ENCODE measurements at places on chromosomes 2 and 18.

- no peak for DNase-seq
Observed at GRCh38 chr2:104518256-104518655, 335.7 kb upstream of the POU3F3 start.

DNA sequence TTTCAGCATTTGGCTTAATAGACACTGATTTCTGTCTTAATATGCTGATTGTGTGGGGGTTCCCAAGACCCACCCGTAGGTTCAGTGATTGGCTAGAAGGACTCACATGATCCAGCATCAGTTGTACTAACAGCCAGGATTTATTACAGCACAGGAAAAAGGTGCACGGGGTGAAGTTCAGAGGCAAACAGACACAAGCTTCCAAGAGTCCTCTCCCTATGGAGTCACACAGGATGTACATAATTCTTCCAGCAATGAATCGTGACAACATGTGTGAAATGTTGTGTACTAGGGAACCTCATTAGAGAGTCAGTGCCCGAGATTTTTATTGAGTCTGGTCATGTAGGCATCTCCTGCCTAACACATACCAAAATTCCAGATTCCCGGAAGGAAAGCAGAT is 52.8 kb downstream of the GALNT1 start:
- no peak for DNase-seq

- DNase-seq: no peak
Observed at GRCh38 chr2:36549165-36549574, 48.8 kb downstream of the FEZ2 start.

DNA sequence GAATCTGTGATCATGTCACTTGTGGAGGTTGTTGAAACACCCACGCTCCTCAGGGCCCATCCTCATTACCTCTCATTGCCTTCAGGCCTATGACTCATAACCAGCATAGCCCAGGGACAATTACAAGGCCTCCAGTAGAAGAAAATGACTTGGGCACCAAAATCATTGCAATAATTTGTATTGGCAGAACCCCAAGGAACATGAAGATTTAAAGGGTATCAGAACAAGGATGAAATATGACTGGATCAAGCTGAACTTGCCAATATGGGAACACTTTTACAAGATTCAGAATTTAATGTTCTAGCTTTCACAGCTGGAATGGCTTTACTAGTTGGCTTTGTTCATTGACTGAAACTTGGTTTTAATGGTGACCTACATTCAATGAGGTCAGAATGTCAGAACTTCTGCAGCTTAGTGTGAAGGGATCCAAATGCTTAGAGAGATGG is 156.4 kb downstream of the COPS8 start:
- DNase-seq: no peak

DNA sequence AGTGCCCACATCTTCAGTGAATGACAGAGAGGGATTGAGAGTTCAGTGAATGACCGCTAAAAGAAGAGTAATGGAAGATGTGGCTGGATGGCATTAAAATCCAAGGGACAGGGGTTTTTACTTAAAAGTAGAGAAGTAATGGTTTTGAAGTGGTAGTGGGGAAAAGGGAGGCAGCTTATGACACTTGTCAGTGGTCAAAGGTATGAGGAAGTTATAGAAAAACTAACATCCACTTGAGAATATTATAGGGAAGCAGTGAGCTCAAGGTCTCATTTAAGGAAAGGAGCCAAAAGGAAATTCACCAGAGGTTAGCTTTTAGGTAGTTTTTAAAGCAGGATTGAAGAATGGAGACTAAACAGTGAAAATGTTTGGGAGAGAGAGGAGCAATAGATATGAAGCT is 24.3 kb downstream of the CDK15 start:
- DNase-seq: no peak

DNA sequence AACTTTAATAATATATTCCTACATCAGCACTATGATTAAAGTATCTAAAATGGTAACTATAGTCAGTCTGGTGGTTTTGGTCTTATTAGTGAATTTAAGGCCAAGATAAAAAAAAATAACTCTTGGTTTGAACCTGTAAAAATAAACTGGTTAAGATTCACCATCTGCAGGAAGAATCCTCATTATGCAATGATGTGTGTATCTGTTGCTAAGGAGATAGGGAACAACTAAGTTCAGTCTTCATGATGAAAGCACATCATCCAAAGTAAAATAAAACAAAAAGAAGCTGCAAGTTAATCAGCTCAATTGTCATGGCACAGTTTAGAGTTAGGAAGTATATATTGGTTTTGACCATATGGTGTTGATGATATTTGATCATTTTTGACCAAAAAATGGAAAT is 466.0 kb downstream of the NYAP2 start:
- no peak for DNase-seq

- DNase-seq: no peak
Observed at GRCh38 chr2:117953231-117953630, 60.6 kb downstream of the CCDC93 start.

GRCh38 chr2:202636213-202636513 is 1.4 kb downstream of the FAM117B start:
- no peak for DNase-seq

- DNase-seq: no peak
Observed at GRCh38 chr2:168732100-168732499, 70.3 kb upstream of the NOSTRIN start.

- DNase-seq: no peak
Observed at GRCh38 chr2:232549655-232550353, 553 bp downstream of the TIGD1 start.

DNA sequence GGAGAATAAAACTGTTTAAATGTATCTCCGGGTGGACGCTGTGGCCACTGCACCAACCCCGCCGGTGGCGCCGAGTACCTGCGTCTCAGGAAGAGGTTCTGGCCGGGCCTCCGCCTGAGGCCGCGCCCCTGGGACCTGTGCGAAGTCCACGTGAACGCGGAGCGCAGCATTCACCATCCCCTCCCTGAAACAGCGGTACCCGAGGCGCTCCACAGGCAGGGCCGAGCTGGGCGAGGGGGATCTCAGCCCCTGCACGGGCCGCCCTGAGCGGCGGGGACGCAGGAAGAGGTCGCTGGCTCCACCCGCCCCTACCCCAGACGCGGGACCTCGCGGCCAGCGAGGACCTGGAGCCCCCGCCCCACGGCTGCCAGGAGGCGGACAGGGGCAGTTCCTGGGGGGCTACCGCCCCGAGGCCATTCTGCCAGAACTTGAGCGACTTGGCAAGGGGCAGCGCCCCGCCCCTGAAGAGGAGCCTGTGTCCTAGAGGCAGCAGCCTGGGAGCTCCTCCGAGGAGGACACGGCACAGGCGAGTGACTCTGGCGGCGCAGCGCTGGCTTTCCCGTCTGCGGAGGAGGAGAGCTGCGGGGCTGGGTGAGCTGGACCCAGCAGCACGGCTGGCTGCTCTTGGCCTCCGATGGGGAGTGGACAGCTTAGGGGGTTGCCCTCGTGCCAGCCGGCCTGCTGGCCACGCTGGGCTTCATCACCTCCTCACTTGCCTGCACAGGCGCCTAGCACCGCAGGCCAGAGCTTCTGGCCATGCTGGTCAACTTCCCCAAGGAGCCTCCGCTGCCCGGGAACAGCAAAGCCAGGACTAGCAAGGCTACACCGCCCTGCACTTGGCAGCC is 9.7 kb upstream of the TEKT4 start:
- no peak for DNase-seq

- no peak for DNase-seq
Observed at GRCh38 chr2:127901339-127902056, 15.7 kb upstream of the AMMECR1L start.

DNA sequence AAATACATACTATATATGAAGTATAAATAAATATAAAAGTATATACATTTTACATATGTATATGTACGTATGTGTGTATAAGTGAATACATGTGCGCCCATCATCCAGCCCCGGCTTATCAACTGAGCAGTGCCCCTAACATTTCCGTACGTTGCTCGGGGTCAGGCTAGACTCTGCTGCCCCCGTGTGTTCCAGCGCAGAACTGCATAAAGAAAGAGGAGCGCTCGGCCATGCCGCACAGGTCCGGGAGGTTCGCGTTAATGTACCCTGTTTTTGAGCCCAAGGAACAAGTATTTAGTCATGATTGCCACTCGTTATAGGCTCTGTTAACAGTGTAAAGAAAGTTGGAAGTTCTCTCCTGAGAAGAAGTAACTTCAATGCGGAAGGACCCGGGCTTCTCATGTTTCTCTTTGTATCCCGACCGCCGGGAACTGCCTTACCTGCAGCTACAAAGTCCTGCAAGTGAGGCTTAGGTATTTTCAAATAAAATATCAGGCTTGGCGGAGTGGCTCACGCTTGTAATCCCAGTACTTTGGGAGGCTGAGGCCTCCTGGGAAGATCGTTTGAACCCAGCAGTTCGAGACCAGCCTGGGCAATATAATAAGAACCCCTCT is 55.7 kb downstream of the CD8B2 start:
- DNase-seq: peak; percentile 74

- DNase-seq: no peak
Observed at GRCh38 chr2:38682008-38682575, 16.2 kb downstream of the GALM start.

DNA sequence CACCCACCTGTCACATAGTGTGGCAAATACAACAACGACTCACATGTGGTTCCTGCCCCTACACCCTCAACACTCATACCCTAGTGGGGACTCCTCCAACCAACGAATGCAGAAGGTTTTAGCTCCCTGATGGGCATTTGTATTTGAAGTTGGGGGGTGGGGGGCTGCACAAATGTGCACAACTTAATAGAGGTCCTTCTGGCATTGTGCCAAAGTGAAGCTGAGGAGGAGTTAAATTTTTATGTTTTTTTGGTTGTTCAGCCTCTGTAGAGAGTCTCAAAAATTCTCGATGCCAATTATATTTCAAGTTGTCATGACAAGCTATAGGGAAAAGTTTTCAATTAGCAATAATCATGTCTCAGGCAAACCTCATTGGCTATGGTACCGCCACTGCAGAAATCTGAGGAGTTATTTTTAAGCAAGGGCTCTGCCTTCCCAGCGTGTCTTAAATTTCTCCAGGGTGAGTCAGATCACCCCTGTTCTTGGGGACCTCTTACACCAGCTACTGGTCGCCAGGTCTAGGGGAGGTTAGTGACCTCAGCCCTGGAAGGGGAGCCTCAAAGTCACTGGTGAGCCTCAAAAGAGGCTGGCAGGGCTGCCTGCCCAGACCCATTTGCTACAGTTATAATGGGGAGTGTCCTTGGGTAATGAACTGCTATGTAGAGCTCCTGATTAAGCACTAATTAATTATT is 102.7 kb upstream of the TAF1B start:
- no peak for DNase-seq

DNA sequence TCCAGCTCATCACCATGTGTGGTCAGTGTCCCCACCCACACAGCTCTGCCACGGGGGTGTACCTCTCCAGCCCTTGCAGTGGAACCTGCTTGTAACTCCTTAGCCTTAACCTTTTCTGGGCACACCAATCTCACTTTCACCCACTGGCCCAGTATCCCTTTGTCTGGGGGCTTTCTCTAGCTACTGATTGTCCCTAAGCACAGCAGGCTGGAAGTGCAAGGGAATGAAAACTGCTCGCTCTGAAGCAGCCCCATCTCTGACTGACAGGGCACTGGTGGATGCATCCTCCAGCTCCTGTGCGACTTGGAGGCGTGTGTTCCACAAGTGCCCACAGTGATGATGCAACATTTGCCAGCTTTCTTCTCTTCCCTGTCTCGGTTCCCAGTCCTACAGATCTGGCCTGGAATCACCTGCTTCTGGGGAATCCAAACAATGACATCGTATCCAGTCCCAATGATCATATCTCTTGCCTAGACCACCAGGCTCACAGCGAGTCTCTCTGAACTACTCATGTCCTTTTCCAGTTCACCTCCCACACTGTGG is 33.6 kb downstream of the SCTR start:
- no peak for DNase-seq

DNA sequence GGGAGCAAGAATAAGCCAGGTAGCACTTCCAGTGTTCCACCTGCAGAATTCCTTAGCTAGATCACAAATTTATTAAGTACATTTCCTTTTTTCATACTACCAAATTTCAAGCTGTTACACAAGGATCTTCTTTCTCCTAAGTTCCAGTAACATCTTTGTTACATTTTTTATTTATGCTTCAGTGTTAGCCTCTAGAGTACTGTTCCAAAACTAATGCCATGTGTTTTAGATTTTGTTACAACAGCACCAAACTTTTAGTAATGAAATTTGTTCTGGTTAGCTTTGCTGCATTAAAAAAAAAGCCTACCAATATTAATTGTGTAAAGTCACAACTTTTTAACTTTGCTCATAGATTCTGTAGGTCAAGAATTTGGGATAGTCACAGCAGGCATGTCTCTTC is 161.1 kb downstream of the CAMKMT start:
- no peak for DNase-seq

GRCh38 chr2:39851651-39852110 is 72.6 kb upstream of the THUMPD2 start:
- DNase-seq: no peak

GRCh38 chr2:68214381-68214780 is 38.0 kb downstream of the PPP3R1 start:
- DNase-seq: no peak

GRCh38 chr2:58515827-58516573 is 274.9 kb upstream of the FANCL start:
- DNase-seq: no peak

DNA sequence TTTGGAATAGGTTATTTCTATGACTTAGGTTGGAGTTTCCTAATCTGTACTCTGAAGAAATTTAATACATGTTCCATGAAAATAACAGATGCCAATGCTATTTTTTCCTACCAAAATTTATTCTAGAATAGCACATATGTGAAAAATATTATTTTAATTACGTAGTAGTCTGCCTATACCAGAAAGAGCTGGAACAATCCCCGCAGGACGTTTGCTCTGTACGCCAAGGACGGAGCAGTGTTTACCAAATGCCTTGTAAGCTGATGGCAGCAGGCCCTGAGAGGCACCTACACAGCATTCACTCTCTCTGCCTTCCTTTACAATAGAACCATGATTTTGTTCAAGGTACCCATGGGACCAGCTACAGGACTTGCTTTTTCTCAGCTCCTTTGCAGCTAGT is 16.8 kb upstream of the SLC1A4 start:
- DNase-seq: no peak

DNA sequence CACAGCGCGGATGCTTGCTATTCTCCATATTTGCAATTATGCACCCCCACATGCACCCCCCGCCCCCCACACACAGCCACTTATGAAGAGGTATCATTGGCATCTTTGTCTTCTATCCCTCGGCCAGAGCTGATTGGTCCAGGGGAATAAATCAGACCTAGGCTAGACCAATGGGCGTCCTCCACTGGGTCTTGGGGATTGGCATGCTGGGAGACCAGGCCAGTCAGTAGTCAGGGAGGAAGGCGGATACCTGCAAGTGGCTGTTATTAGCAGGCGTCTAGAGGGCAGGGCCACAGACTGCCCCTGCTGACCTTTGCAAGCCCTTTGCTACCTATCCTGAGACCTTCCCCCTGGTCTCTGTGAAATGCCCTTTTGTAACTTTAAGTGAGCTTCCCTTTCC is 30.0 kb downstream of the ATOH8 start:
- DNase-seq: no peak

GRCh38 chr2:160317181-160318099 is 117.4 kb upstream of the ITGB6 start:
- DNase-seq: no peak

GRCh38 chr18:2882201-2882600 is 35.4 kb downstream of the EMILIN2 start:
- no peak for DNase-seq

GRCh38 chr2:162435676-162436075 is 91.7 kb downstream of the GCA start:
- DNase-seq: no peak
